ENCODE measurements at places on chromosomes 7 and 10. TPM values are rescaled to one million over a fixed set of nuclear protein-coding genes. Genes with fewer than 3 reads are reported as not detected.
A peak's percentile ranks its signal among the peaks of the same experiment; 100 is the strongest.

MOGAT3 gene
- not detected for total RNA-seq

FAM25A gene
- total RNA-seq, result not detected

EBLN1 gene
- not detected for total RNA-seq

ATRNL1 gene
- 0.77 TPM for total RNA-seq

DNAAF5 gene
- 14.4 TPM for total RNA-seq

NAT16 gene
- total RNA-seq, result not detected

TMEM26 gene
- not detected for total RNA-seq

DOCK1 gene
- total RNA-seq, result 69.3 TPM

DNA sequence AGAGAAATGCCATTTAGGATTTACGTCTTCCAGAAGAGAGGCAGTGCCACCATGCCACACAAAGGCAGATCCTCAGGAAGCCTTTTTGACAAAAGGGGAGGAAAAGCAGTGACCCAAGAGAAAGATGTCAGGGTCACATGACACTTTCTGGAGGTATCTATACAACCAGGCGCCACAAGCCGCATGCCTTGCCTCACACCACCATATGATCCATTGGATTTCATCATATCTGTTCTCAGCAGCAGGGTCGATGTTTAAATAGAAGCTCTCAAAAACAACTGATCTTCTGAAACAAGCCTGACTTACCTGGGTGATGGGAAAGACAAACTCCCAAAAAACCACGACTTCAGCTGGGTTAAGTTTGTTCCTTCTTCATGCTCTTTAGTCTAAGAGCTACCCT, 52.5 kb upstream of the UNC5B start:
- DNase-seq, result no peak

DNA sequence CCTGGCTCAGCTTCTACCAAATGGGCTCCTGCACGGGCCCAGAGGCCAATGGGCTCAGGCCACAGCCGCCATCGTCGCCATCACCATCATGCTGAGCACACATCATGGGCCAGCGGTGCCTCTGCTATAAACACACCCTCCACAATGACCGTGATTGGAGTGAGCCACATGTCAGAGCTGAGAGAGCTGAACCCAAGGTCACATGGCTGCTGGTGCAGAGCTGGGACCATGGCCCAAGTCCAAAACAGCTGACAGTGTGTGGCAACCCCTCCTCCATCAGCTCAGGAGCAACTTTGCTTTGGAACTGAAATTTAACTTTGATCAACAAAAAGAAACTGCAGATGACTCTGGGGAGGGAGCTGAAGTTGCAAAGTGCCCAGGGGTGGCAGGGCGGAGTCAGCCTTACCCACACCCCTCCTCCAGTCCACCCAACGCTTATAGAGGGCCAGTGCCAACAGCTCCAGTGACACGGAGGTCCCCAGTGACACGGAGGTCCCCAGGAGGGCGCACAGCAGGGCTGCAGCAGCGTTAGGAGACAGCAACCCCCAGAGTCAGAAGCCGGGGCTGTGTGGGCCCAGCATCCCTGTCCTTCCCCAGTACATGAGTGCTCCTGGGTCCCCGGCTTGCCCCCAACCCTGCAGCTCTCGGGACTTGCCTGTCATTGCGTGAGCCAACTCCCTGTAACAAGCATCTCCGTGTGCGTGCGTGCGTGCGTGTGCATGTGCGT, 249.6 kb downstream of the ELFN1 start:
- DNase-seq, result no peak

DNA sequence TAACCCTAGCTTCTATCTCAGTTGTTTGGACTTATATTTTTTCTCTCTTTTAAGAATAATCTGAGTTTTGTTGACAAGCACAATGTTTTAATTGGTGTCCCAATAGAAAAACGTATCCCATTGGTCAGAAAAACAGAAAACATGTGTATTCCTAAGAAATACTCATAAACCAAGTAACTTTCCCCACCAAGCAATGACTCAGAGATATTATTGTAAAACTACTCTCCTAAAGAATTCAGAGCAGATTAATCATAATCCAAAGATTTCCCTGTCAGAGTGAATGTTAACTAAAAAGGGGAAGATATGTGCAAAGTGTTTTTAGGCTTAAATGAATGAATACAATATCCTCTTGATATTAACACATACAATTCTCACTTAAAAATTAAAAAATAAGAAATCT, 29.4 kb upstream of the MBL2 start:
- DNase-seq, result no peak

GRCh38 chr7:7434329-7434728, 101.3 kb downstream of the COL28A1 start:
- DNase-seq, result no peak

- DNase-seq, result no peak
Observed at GRCh38 chr10:126455766-126456405, 67.6 kb upstream of the ADAM12 start.

DNA sequence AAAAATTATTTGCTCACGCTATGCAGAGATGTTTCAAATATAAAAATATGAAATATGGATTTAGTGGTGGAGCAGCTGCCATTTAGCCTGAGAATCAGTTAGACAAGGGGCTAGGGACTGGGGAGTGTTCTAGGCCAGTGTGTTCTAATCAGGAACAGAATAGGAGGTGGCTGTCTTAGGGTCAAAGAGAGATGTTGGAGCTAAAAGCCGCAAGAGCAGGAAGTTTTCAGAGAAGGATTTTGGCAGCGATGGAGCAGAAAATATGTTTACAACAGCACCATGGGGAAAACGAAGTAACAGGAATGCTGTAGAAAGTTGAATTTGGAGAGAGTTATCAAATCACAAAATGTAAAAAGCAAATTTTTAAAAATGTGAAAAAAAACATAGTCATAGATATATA, 314.0 kb upstream of the SEMA3A start:
- no peak for DNase-seq

- no peak for DNase-seq
Observed at GRCh38 chr7:94972296-94972695, 64.9 kb downstream of the PPP1R9A start.

DNA sequence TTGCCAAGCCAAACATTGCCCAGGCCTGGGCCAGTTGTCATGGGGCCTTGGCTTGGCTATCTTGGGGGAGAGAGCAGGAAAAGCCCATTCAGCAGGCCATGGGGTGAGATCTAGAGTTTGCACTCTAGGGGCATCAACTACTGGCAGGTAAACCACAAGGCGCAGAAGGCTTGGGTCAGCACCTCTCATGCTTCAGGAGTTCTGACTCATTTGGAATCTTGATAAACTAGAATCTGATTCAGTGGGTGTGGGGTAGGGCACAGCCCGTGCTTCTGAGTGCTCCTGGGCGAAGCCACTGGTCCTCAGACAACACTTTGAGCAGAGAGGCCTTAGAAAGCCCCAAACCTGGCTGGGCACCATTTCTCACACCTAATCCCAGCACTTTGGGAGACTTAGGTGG, 81.1 kb downstream of the RGS10 start:
- no peak for DNase-seq

DNA sequence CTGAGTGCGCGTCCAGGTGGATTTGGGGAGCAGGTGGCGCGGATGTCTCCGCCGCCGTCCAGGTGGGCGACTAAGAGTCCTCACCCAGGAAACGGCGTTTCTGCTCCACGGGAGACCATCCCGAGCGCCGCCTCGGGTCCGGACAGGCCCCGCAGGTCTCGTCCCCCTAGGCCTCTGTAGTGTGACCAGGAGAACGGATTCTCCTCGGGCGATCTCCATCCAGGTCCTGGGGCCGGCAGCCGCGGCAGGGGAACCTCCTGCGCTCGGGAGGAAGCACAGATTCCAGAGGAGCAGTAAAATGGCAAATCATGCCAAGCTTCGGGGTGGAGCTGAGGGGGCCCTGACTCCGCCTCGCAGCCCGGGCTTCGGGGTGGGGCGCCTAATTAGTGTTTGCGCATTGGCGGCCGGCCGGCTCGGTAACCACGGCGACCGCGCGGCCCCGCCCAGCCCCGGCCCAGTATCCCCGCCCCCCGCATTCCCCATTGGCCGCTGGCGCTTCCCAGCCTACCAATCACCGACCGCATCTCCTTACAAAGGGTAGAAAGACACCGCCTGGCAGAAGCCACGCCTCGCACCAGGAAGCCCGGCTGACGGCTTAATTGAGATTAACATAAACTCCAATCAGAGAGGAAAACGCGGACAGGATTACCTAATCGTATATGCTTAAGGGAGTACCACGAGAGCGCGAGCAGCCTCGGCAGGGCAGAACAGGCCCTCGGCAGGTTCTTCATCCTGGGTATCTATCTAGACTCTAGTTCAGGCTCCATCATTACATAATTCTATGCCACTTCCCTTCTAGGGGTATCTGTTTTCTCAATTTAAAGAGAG, 168.6 kb downstream of the ARHGAP12 start:
- peak; percentile 98 for DNase-seq

DNA sequence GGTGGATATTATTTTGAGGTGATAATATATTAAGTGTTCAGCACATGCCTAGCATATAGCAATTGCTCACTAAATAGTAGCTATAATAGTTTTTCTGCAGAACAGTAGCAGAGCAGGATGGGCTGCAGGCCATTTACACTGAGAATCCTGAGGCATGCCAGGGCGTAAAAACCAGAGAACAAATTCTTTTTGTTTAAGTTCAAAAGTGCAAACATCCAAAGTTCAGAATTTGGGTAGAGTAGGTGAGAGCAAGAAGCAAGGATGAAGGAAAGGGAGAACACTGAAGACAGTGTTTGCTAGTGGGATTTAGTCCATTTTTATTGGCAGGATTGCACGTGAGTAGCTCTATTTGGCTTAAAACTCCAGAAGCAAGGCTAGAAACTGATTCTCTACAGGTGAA, 72.0 kb upstream of the RHOBTB1 start:
- no peak for DNase-seq

GRCh38 chr10:78337016-78337415, 303.4 kb downstream of the RPS24 start:
- no peak for DNase-seq

GRCh38 chr7:46772776-46773175, 809.1 kb downstream of the TNS3 start:
- DNase-seq, result no peak
